ENCODE measurements at places on chromosomes 12 and 14. TPM values are rescaled to one million over a fixed set of nuclear protein-coding genes. Genes with fewer than 3 reads are reported as not detected.

Gene HOTAIR
- 0.16 TPM for total RNA-seq

Gene TMTC1
- 0.05 TPM for total RNA-seq

Gene IFNG-AS1
- total RNA-seq, result not detected

Gene TDRD9
- total RNA-seq, result not detected

Gene SELPLG
- 0.94 TPM for total RNA-seq

Gene YLPM1
- total RNA-seq, result 42.6 TPM

Gene ARMH4
- total RNA-seq, result 0.50 TPM

Gene ZNF891
- 0.55 TPM for total RNA-seq

Gene BRAP
- 16.8 TPM for total RNA-seq

Gene SAMD15
- 2.3 TPM for total RNA-seq

Gene FAR2
- not detected for total RNA-seq

Gene MTERF2
- 3.9 TPM for total RNA-seq

Gene TMEM63C
- total RNA-seq, result 0.77 TPM

Gene KERA
- not detected for total RNA-seq

Gene GPR68
- 0.06 TPM for total RNA-seq

Gene PLEKHA5
- total RNA-seq, result 7.5 TPM

Gene MSI1
- 1.3 TPM for total RNA-seq

Gene TAS2R7
- not detected for total RNA-seq

Gene ITGA7
- 1.4 TPM for total RNA-seq

Gene CFAP251
- 1.1 TPM for total RNA-seq

Gene GPR162
- total RNA-seq, result 0.93 TPM

Gene DIO3
- 0.06 TPM for total RNA-seq

Gene PDZRN4
- not detected for total RNA-seq

Gene LRTM2
- not detected for total RNA-seq

Gene ERP27
- not detected for total RNA-seq

Gene ESRRB
- total RNA-seq, result 0.30 TPM

Gene LRRIQ1
- 1.3 TPM for total RNA-seq

Gene CIROP
- total RNA-seq, result not detected

Gene SPTB
- total RNA-seq, result 0.80 TPM

Gene POTEM
- not detected for total RNA-seq

Gene ATF7
- total RNA-seq, result 18.3 TPM

Gene NRXN3
- 0.97 TPM for total RNA-seq

Gene ADAM20
- not detected for total RNA-seq

Gene HVCN1
- total RNA-seq, result 0.80 TPM

Gene ZNF219
- 28.8 TPM for total RNA-seq

Gene PRKD1
- total RNA-seq, result 2.6 TPM

Gene BIN2
- total RNA-seq, result 0.11 TPM

Gene RTL1
- total RNA-seq, result 0.33 TPM

Gene SERPINA9
- total RNA-seq, result 0.13 TPM

Gene WDHD1
- 13.5 TPM for total RNA-seq
